ENCODE measurements at places on chromosomes 1 and 21. TPM values are rescaled to one million over a fixed set of nuclear protein-coding genes. Genes with fewer than 3 reads are reported as not detected.

Gene OR2L5
- not detected for total RNA-seq

GRCh38 chr1:148292915-148293314, 140.8 kb upstream of the NBPF11 start:
- DNase-seq, result no peak
- H3K36me3 ChIP-seq, result no peaks in the 10 kb centered on the region
- no peak overlapping the region for H3K4me3 ChIP-seq
- no peaks in the 10 kb centered on the region for H3K27me3 ChIP-seq
- H3K27ac ChIP-seq, result no peak overlapping the region
- no peaks in the 10 kb centered on the region for H3K4me1 ChIP-seq

DNA sequence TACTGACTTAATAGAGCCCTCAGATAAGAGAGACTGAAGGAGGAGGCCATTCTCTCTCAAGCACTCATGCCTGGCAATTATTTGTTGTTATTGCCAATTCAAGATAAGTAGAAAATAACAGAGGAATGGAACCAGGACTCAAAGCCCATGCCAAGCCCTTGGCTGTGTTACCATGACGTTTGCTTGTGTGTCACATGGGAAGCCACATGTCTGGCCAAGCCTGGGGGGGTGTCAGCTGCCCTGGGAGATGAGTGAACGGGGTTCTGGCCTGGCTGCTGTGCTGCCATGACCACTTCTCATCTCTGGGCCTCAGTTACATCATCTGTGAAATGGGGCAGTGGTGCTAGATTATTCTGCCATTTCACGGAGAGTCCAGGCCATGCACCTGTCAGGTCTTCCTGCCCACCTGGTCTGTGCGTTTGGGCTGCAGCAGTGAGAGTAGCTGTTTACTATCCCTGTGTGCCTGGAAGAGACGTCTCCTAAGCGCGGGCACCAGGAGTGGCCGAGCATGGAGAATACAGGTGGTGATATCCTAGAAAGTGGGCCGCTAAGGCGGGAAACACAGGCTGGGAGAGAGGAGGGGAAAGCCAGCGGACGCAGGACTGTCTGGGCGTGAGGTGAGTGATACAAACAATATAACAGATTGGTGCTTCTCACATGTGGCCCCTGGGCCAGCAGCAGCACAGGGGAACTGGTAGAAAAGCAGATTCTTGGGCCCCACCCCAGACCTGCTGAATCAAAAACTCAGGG, 67.8 kb downstream of the MAN1C1 start:
- no peak overlapping the region for H3K4me3 ChIP-seq
- H3K36me3 ChIP-seq, result no peaks in the 10 kb centered on the region
- DNase-seq, result no peak
- H3K4me1 ChIP-seq, result no peaks in the 10 kb centered on the region

DNA sequence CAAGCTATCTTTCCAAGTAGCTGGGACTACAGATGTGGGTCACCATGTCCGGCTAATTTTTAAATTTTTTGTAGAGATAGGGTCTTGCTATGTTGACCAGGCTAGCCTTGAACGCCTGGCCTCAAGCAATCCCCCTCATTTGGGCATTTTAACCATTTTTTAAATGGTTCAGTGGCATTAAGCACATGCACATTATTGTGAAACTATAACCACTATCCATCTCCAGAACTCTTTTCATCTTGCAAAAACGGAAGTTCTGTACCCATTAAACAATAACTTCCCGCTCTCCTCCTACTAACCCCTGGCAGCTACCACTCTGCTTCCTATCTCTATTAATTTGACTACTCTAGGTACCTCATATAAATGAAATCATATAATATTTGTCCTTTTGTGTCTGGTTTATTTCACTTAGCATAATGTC, 4.8 kb upstream of the IL6R start:
- H3K27ac ChIP-seq, result no peak overlapping the region
- no peaks in the 10 kb centered on the region for H3K36me3 ChIP-seq
- H3K4me3 ChIP-seq, result no peak overlapping the region
- no peaks in the 10 kb centered on the region for H3K4me1 ChIP-seq

Measured in neural progenitor cell (in vitro differentiated cells).